ENCODE measurements at places on chromosomes 4 and X.

DNA sequence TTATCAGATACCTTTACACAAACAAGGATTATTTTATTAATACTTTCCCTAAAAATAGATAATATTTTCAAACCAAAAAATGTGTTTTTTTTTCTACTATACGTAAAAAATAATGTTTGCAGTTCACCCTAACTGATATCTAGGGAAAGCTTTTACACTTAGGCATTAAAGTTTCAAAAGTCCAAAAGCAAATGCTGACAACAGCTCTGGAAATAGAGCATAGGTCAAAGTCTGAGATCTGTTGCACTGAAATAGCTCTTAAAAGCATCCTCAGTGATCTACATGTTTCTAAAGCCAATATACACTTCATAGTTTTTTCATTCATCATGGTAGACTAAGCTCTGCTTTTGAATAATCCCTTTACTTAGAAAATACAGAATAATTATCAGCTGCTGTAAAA lies 222.8 kb downstream of the TRAM1L1 start:
- DNase-seq, result peak; percentile 18

- no peak for DNase-seq
Observed at GRCh38 chr4:160835789-160836188, 1328.0 kb downstream of the FSTL5 start.

- no peak for DNase-seq
Observed at GRCh38 chr4:3135155-3136011, 60.9 kb downstream of the HTT start.

DNA sequence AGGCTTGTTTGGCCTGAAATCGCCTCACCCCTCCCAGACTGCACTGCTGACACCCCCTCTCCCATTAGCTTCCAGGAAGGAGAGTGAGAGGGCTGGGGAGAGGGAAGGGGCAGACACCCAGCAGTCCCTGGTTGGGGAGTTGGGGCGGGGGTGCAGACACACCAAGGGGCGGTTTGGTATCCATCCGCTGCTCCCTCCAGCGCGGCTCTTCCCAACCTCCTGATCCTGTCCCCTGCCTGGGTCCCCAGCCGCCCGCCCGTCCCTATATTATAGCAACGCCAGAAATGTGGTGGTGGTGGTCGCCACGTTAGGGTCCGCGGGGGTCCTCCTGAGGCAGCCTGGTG lies 24.9 kb downstream of the GPRASP3 start:
- no peak for DNase-seq

GRCh38 chr4:2459589-2460349 lies 9.1 kb upstream of the RNF4 start:
- DNase-seq, result no peak

GRCh38 chr4:154634058-154634457 lies 21.6 kb upstream of the FGG start:
- no peak for DNase-seq

DNA sequence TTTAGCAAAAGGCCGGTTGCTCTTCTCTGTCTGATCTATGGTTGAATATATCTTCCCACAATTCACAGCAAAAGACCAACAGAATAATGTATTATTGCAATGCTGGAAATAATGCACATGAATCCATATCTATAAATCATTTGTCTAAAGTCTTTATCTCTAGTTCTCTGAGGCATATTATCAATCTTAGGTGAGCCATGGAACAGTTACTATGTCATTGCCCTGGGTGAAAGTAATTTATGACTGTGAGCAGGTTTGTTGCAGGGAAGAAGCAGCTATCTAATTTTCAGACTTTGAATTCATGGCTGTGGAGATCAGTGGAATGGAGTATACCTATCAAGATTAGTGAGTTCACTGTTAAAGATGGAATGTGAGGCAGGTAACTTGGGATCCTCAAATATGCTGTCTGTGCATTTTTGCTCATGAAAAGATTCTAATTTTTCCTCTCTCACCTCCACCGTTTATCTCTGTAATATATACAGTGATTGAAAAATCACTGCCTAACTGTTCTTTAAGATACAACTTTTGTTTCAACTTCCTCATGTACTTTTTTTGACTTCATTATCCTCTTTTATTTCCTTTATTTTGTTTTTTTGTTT lies 256.8 kb upstream of the ARSJ start:
- no peak for DNase-seq

- DNase-seq, result no peak
Observed at GRCh38 chr4:175542786-175543185, 269.3 kb downstream of the GPM6A start.

DNA sequence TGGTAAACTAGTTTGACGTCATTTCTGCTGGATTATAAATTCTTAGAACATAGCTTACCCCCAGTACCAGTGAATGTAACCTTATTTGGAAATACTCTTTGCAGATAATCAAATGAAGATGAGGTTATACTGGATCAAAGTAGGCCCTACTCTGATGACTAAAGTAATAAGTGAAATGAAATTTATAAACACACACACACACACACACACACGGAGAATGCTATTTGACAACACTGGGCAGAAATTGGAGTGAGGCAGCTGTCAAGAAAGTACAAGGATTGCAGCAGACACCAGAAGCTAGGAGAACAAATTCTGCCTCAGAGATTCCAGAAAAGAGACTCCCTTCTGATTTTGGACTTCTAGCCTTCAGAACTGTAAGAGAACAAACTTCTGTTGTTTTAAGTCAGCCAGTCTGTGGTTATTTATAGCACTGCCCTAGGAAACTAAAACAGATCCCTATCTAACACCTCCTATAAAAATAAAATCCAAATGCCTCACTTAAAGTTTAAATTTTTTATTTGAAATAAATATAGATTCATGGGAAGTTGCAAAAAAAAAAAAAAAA lies 448.6 kb downstream of the PCDH18 start:
- DNase-seq, result no peak

- no peak for DNase-seq
Observed at GRCh38 chr4:53852343-53852742, 212.1 kb downstream of the CHIC2 start.

- no peak for DNase-seq
Observed at GRCh38 chrX:45710081-45710801, 509.6 kb upstream of the DIPK2B start.

DNA sequence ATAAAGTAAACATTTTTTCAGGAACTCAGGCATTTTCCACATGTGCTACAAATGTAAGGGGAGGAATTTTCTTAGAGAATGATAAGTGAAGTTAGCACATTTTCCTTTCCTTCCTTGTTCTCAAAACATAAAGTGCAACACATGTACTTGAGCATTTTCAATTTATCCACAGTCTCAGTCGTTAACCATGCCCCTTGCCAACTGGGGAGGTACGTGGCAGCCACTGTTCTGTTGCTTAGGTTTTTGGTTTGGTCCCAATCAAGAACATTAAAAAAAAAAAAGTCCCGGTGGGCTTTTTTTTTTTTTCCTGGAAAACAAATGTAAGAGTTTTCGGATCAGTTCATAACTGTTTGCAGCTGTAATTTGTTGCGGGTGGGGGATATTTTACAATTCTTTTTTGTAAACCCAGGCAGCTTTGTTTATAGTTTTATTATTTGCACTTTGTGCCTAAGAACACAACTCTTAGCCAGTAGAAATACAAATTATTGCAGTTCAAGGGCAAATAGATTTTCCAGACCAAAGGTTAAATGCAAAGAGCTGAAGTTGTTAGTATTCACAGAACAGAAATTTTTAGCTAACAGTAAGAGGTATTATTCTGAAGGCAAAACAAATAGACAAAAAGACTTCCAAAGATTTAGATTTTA lies 112.1 kb upstream of the NAP1L5 start:
- peak; percentile 66 for DNase-seq

DNA sequence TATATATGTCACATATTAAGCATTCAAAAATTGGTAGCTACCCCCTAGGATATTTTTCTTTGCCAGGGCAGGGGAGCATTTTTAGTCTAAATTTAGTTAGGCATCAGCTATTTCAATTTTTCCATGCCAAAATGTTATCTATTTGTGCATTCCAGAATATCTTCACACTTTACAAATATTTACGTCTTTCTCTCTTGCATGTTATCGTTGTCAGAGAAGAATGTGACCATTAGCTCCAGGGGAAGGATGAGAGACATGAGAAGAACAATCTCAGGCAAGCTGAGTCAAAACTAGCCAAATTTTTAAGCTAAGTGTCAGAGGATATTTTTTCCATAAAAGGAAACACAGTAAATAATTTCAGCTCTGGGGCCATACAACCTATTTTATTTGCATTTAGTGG lies 885.0 kb upstream of the EPHA5 start:
- no peak for DNase-seq

GRCh38 chrX:41043674-41044345 lies 41.4 kb upstream of the USP9X start:
- DNase-seq, result no peak

DNA sequence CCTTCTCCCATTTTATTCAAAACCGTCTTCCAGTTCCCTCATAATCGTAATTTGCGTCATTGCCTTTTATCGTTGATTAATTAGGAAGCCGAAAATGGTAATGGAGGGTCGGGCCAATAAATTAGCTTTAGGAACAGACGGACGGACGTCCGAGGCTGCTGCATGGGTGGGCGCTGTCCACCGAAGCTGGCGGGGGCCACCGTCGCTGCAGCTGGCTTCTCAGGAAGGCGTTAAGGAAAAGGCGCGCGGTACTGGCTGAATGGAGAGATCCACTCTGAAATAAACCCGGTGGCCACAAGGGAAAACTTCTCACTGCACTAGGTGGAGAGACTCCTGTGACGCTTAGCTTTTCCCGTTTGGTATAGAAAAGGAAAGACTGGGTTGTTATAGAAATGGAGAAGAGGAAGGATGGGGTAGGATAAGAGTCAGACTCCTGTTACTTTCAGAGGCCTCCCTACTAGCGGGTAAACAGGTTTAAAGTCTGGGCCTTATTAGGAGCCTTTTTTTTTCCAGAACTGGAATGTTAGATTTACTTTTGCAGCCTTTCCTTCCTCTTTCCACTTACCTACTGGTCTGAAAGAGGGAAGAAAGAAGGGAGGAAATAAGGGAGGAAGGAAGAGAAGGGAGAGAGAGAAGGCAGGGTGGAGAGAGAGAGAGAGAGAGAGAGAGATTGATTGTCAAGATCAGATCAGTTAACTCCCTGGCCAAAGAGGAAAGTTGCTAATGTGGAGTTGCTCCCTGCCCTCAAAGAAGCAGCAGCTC lies 11.3 kb upstream of the PRDM8 start:
- DNase-seq, result no peak

- no peak for DNase-seq
Observed at GRCh38 chr4:69167300-69167699, 47.2 kb downstream of the UGT2B11 start.

DNA sequence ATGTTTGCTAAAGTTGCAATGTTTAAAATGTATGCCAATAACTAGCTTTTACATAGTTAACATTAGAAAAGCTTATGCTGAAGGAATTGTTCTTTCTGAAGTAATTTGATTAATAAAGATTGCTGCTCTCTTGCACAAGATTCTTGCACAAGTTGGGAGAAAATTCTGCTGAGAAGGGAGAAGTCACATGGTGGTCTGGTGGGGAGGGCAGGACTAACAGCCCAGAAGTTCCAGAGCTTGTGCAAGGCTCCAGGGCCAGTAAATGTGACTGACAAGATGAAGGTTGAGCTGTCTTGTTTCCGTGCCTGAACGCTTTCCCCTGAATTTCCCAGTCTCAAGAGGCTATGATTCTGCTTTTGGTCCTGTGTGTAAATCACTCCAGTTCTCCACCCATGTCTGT lies 112.9 kb upstream of the VCX start:
- DNase-seq, result peak; percentile 26

DNA sequence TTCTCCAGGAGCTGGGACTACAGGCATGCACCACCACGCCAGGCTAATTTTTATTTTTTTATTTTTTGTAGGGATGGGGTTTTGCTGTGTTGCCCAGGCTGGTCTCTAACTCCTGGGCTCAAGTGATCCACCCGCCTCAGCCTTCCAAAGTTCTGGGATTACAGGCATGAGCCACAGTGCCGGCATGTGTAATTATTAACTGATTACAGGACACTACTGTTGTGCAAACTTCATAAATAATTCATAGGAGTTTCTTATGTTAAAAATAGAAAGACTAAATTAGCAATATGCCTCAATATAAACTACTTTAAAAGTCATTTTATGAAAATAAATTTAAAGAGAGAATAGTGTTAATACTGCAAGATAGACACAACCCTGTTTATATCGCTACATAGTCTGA lies 221.9 kb downstream of the SNCA start:
- no peak for DNase-seq

DNA sequence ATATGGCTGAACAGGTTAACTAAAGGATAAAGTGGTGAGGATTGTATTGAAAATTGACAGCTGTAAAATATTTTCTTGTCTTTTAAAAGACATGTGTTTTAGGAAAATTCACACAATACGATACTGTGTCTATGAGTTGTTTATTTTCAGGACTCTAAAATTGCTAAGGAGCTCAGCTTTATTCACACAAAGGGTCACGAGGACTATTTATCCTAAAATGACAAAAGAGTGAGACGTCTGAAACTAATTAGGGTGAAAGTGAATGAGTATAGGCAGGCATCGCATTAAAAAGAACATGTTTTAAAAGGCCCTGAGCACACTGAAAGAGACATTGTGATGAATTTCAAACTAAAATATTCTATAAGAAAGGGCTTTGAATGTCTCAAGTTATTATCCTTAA lies 304.7 kb downstream of the SH2D1A start:
- DNase-seq, result no peak

DNA sequence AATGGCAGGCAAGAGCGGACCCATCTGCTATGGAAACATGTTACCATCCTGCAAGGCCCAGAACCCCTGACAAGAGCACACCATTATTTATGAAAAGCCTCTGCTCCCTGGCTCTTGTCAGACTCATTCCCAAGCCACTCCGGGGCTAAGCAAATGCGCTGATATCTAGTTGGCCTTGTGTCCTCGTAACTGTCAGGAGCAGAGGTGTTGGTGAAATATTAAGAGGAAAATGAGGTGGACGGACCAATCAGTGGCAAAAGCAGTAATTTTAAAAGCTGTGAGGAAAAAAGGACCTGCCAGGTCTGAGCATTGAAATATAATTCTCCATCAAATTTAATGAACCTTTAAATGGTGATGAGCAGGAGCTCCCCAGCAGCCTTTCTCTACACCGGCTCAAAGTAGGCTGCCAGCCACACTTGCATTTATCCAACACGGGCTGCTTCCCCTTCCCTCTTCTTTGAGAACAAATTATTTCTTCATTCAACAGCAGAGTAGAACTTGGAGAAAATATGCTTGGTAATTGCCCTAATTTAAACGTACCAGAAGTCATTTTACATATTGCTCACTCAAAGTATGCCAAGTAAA lies 214.3 kb downstream of the RASL11B start:
- no peak for DNase-seq

GRCh38 chrX:45781901-45782553 lies 581.4 kb upstream of the DIPK2B start:
- no peak for DNase-seq

DNA sequence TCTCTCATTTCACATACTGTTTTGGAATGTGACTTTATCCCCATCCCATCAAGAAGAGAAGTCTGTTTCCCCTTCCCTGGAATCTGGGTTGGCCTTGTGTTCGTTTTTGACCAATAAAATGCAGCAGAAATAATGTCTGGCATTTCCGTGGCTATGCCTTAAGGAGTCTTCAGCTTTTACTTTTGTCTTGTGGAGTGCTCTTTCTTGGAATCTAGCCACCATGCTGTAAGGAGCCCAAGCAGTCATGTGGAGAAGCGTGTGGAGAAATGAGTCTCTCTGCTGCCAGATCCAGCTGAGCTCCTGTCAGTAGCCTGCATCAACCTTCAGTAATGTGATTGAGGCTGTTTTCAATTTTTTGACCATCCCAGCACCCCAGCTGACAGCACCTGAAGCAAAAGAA lies 84.4 kb upstream of the ARMCX2 start:
- DNase-seq, result no peak

Measured in large intestine (tissue), 12 donors.